Stimulated activated naive CD8-positive, alpha-beta T cell treated with anti-CD3 and anti-CD28 coated beads, Interleukin-15, amount 100 ng/mL, for 72 hours (primary cell): ENCODE measurements at places on chromosomes 3 and 15.

GRCh38 chr3:125148016-125148812 is 64.3 kb downstream of the SLC12A8 start:
- DNase-seq: no peak

- no peak for DNase-seq
Measured at GRCh38 chr3:64262574-64263114, 37.4 kb upstream of the PRICKLE2 start.

DNA sequence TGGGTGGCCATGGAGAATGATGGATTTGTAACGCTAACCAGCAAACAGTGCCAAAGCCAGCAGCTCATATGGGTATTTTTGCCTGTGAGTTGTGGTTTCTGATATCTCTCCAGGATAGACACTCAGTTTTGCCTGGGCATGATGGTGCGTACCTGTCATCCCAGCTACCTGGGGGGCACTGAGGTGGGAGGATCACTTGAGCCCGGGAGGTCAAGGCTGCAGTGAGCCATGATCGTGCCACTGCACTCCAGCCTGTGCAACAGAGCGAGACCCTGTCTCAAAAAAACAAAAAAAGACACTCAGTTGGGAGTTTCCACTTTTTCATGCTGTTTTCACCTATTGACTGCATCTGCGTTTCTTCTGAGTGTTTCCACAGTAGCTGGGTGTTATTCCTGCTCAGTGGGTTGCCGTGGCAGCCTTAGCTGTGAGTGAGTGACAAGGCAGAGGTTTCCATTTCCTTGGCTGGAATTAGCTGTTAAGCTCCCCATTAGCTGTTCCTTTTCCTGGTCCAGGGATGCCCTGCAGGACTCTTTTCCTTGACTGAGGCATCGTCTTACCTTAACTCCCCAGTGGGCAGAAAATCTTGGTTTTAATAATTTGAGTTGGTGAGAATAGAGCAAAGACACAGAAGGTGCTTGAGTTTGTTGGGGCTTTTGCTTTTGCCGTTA is 14.2 kb upstream of the RPP14 start:
- DNase-seq: no peak

DNA sequence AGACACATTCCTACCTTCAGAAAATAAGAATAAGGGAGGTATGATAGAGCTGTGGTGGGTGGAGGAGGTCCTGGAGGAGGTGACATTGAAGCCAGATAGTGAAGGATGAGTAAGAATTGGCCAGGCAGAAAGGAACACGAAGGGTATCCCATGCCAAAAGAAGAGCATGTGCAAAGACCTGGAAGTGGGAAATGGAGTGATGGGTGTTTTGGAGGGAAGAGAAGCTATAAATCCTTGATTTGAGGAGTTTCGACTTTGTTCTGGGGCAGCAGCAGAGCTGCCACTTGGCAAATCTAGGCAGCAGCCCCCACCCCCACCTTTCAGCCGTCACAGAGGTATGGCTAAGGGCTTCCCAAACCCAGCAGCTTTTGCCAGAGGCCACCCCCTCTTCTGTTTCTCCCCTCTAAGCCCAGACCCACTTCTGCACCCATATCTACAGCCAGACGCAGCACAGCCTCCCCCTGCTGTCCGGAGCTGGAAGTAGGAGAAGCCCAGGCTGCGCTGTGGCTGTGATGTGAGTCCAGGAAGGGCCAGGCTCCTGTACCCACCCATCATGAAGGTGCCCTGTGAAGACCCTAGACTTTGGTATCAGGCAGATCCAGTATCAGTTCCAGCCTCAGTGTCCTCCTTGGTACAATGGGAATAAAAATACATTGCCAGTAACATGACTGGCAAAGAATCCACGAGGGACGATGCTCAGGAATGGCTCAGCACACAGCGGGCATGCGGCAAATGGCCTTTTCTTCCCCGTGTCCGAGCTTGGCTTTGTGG is 188.7 kb upstream of the LINGO1 start:
- DNase-seq: peak; percentile 49

DNA sequence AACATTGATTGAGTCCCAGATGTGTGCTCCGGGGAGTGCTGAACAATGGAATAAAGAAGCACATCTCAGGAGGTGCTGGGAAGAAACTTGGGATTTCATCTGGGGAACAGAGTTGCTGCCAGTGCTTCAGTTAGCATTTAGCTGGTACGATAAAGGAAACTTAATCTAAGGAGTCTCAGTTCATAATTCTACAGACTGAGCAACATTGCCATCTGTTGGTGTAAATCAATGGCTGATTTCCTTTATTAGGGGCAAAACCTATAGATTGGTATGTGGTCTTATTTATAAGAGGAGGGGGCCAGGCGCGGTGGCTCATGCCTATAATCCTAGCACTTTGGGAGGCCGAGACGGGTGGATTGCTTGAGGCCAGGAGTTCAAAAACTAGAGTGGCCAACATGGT is 8.9 kb downstream of the MKRN2OS start:
- DNase-seq: no peak

DNA sequence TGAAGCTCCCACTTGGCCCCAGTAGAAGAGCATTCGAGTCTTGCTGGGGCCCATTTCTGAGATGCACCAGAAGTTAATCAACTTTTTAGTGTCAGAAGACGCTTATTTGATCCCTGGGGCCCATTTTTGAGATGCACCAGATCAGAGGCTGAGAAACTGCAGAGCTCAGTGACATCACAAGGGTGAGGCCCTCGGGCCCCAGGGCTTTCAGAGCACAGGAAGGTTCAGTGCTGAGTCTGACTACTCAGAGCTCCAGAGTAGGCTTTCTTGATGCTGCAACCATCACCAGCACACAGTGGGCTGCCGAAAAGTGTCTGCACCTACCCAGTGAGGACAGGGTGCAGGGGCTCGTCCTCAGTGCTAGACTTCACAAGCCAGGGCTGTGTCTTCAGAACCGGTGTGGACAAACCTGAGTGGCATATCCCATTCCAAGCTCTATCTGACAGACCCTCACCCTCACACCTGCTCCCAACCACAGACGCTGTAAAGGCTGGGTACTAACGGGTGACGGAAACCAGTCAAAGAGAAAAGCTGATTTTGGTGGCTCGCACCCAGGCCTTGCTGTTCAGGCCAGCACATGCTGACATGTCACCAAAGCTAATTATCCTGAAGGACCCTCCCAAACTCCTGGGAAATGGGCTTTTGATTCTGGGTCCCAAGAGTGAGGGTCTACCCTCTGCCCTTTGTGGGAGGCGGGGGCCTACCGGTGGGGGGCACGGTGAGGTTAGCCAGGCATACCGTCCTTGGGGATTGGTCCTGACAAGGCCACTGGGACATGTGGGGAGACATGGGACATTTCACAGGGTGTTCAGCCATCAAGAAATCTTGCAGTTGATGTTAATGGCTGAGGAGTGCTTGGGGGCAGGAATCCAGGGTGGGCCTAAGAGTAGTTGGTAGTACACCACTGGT is 83.0 kb downstream of the PDCD6IP start:
- no peak for DNase-seq

DNA sequence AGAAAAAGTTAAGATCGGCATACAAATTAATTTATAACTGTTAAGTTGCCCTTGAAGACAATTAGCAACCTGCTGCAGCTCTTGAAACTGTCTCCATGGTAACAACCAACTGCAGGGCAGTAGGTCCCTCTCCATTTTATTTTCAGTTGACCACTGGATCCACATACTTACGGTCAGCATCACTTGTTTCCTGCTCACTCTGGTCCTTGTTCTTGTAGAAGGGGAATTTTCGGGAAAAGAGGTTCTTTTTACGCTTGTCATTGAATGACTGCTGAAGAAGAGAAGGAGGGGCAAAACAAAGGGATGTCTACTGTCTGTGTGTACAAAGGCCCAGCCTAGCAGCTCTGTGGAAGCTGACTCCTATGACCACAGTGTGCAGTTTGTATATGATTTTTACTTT is 46.8 kb upstream of the MELTF start:
- DNase-seq: no peak

- DNase-seq: no peak
Measured at GRCh38 chr3:8317661-8318649, 183.7 kb upstream of the LMCD1 start.

DNA sequence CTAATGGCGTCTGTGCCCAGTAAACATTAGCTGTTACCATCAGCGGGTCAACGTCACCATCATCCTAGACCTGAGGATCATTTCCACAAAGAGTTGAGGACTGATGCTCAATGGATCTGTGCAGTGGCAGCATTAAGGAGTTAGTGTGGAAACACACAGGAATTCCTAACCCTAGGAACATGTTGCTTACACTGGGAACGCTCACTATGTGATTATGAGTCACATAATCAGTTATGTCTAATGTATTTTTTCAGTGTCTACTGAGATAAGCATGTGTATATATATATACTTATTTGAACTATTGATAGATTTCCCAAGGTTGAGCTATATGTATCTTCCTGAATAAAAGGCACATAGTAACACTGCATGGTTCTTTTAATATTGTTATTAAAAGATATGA is 19.0 kb downstream of the ARNT2 start:
- no peak for DNase-seq

DNA sequence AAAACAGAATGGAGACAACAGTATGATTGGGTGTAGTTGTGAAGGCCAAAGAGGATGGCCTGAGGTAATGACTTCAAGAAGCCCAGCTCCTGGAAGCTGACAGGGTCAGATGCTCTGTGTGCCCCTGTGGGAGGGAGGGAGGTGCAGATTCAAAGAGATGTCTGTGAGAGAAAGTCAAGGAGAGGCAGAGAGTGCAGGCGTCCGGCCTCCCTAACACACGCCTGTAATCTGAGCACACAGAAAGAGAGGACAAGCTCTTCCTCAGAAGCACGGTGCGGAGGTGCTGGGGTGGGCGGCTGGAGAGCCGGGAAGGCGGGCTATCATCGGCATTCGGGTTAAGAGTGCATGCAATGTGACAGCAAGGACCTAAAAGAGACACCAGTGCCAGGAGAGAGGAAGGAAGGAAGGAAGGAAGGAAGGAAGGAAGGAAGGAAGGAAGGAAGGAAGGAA is 238.2 kb upstream of the HES1 start:
- no peak for DNase-seq

DNA sequence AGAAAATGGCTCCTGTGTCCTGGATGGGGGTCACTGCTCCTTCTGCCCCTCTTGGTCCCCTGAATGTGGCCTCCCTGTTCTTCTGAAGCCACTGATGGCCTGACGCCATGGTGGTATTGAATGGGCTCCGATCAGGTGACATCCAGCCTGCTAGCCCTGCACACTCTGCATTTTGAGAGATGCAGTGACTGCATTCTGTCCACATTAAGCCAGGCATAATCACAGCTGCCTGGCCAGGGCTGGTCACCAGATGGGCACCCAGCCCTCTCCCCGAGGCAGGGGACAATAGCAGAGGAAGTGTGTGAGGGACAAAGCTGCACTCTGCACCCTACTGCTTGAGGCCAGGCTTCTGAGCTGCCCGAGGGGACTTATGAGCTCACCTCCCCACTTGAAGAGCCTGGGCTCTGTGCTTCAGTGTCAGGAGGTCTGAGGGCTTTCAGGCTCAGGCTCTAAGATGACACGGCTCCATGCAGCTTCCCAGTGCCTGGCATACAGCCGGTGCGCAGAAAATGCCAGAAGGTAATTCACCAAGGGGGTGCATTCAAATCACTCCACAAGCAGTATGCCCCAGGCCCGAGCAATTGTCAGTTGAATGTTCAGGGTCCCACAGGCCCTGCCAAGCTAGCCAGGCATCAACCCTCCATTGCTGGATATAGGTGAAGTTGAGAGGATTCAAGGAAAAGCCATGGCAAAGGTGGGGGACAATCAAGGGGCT is 56.8 kb downstream of the WNT7A start:
- no peak for DNase-seq

- DNase-seq: no peak
Measured at GRCh38 chr15:91128016-91128415, 28.0 kb downstream of the SV2B start.

DNA sequence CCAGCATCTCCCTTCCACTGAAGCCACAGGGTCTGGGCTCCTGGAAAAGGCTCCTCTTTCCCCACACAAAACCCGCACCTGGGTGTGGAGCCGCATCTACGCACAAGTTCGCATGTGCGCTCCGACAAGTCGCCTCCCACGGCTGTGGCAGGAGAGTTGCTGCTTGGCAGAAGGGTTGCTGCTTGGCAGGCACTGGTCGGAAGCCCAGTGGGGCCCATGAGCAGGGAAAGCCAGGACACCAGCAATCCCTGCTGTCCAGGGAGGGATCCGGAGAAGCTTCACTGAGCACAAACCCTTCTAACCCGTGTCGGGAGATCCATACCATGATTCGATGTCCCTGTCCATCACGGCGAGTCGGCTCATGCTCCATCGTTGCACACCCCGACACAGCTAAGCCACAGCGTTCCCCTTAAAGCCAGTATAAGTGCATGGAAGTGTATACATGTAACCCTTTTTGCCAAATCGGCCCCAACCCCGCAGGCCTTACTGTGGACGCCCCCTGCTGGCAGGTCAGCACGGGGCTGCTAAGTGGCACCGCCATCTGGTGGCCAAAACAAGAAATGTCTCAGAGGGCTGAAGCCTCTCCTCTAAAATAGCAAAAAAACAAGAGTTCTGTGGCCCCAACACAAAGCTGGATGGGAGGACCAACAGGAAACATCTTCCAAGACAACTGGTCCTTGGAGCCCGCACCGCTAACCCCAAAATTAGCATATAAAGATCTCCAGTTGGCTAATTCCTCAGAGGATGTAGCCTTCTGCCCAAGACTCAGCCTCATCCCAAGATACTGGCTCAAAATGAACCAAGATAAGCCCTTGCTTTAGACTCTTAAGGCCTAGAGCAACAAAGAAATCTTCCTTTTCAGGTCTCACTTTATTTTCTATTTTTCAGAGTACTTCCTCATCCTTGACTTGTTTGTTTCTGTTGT is 8.3 kb downstream of the ANKRD63 start:
- DNase-seq: peak; percentile 89

DNA sequence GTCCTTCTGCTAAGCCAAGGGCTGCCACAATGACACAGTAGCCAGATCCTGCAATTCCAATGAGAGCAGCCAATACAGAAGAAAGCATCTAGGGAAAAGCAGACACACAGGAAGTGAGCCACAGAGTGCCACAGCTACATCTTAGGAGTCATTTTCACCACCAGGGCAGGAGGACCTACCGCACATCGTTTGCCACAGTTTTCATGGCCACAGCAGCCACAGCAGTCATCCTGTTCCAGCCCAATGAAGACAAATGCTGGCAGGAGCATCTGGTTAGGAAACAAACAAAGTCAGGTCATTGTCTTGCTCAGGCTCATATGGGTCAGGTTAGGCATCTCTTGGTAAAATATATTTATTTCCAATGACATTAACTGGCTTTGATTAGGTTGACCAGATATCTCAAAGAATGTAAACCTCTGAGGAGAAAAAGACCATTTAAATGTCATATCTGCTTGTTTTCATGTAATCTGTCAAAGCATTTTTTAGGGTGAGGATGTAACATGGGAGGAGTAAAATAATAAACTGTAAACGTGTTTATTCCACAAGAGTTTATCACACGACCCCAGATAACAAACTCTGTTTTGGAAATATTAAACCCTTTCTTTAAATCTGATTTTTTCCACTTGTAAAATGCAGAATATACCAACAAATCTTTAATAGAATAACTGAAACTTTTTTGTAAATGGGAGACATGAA is 1.8 kb downstream of the TM4SF1 start:
- DNase-seq: no peak

DNA sequence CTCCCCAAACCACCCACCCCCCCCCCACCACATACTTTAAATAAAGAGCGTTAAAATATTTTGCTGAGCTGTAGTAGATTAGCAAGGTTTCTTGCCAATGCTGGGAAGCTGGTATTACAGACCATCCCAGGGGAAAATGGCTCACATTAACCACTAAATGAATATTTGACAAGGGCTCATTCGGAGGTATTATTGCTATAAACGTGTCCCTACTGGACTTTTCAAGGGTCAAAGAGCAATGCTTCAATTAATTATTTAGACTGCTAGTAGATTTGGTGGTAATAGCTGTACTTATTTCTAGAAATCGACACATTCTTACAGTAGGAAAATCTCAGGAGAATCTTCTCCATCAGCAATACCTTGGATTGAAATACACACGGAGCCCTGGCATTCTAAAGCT is 5.2 kb downstream of the SOX2 start:
- DNase-seq: no peak
